ENCODE measurements at places on chromosomes 13 and 19.

GRCh38 chr19:3275583-3276340 lies 51.3 kb downstream of the CELF5 start:
- no peak for DNase-seq

- DNase-seq, result no peak
Measured at GRCh38 chr19:892894-893689, at the start of the genes MED16 and RNU6-9. MED16 (minus strand) TSS chr19:893187; CDS start chr19:891131, 2,056 bp downstream. RNU6-9 (plus strand) TSS chr19:893484.

- no peak for DNase-seq
Measured at GRCh38 chr13:95328386-95328785, 27.1 kb upstream of the ABCC4 start.

- DNase-seq, result no peak
Measured at GRCh38 chr13:50320271-50320862, 305.1 kb downstream of the KCNRG start.

DNA sequence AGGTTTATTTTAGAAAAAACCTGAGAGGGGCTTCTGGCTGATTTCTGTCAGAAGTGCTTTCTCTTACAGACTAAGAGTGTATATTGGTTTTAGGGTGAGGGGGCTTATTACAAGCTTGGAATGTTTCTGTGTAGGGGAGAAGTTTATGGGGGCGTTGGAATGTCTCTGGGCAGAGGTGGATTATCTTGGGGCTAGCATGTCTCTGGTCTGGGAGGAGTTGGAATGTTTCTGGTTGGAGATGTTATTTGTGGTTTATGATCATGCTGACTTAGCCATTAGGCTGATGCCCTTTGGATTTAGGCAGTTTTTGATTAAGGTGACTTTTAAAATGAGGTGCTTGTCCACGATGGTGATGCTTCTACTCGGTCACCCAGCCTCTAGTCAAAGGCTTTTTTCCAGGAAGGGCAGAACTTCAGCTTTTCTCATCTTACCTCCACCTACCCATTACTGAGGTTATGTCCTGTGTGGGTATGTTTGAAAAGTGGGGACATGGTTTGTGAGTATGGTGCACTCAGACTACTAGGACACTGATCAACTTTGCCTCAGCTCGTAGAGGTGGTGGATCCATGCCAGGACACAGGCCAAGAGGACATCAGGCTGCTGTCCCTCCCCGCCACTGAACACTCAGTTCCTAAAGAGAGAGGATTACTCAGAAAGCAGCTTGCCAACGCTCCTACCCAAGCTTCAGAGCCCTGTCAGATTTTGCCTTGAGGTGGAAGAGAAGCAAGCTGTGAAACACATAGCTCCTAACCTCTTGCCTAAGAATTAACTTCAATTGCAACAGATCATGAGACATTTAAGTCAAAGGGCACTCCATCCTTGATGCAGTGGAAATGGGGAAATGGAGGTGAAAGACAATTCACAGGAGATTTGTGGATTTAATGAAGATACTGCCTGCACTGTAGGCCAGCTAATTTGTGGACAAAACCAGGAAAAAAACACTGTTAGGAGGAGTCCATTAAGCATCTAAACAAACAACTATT lies 63.6 kb downstream of the ZNF44 start:
- no peak for DNase-seq

GRCh38 chr19:42548552-42548951 lies 20.3 kb upstream of the CEACAM1 start:
- DNase-seq, result no peak

- no peak for DNase-seq
Measured at GRCh38 chr19:54207983-54208783, 7.5 kb downstream of the RPS9 start.

DNA sequence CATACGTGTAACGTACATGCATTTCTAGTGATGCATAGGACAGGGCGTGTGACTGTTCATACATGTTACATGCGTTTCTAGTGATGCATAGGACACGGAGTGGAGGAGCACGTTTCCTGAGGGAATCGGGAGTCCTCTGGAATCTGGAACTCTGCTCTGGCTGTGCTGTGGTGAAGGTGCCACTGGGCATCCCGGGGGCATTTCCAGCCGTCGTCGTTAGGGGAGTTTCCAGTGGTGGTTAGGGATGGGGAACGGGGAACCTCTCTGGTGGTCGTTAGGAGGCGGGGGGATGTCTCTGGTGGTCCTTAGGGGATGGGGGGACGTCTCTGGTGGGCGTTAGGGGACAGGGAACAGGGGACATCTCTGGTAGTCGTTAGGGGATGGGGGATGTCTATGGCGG lies 209.6 kb upstream of the SOX1 start:
- no peak for DNase-seq

- no peak for DNase-seq
Measured at GRCh38 chr19:48760504-48761205, 5.3 kb downstream of the FGF21 start.

DNA sequence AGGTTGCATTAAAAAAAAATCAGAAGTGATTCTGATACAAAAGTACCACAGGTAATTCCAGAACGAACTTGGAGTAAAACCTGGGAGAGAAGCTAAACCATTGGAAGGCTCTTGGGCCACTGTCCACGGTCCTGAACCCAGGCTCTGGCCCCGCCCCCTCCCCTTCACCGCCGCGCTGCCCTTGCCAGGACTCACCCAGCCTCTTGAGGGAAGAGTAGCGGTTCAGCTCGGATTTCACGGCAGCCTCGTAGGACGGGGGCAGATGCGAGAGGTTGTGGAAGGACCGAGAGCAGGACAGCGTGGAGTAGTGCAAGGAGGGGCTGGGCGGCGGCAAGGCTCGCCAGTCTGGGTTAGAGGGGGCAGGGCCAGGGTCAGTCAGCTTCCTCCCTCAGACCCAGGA lies 5.7 kb downstream of the SHISA7 start:
- no peak for DNase-seq

DNA sequence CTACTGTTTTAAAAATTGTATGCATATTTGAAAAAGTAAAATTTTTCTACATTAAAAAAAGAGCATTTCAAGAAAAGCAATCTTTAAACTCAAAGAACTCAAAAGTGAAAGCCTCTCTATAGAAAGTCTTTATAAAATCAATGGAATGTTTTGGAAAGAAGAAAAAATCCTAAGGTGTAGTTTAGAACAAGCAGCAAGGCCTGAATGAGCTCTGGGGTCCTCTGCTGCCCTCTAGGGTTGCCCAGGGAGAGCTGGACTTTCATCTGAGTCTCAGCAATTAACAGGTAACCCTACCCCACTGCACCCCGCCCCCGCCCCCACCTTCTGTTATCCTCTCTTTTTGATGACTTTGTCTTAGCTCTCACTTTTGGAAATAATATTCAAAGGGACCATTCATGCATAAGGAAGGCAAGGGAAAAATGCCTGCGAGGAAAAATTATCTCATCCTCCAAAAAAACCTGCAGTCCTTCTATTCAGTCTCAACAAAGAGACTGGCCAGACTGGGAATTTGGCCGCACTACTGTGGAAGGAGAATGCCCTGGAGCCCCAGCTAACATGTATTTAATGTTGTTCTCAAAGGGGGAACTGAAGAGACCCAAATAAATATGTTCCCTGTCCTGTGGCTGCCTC lies 24.1 kb downstream of the SLC25A30 start:
- no peak for DNase-seq

DNA sequence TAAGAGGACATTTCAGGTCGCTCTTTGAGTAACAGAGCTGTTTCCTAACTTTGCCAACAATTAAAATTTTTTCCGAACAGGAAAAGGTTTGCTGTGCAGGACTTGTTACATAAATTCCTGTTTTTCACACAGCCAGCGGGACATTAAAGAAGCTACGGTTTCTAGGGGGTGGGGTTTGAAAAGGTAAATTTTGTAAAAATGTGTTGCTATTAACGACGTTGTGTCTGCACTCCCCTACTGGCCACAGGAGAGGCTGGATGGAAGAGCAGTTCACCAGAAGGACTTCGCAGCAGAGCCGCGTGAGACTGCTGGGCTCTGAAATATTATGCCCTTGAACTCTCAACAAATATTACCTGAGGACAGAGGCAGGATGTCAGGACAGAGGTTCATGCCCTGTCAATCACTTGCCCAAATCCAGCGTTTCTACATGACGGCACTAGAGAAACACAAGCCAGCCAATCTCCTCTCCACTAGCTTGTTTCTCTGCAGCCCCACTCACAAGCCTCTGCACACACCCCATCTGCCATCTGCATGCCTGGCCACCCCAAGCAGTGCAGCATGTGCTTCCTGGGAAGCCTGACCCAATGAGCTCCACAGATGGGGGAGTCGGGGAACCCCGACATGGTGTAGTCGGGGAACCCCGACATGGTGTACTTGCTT lies 102.0 kb downstream of the FOXO1 start:
- no peak for DNase-seq

DNA sequence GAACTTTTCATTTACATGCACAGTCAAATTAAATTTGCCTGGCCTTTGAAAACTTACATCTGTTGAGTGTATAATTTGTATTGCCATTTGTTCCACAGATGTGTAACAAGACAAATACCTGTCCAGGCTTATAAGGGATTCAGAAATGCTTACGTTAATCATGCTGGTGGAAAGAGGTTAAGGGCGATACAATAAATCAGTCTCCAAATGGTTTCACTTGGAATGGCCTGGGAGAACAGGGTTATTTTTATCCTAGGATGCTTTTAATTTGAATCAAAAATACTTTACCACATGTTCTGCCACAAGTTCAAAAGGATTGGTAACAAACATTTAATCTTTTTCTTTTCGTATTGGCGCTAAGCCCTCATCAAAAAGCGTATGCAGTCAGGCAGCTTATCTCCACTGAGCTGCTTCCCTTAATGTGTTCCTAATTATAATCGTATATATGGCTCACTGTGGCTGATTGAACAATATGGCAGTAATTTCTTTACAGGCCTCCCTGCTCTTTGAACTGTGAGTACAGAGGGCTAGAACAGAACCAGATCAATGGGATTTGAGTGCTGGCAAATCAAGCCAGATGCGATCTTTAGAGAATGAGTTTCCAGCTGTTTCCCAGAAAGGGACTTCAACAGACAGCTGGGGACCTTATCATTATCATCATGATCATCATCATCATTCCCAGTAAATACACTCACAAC lies 425.7 kb downstream of the SPRY2 start:
- no peak for DNase-seq

DNA sequence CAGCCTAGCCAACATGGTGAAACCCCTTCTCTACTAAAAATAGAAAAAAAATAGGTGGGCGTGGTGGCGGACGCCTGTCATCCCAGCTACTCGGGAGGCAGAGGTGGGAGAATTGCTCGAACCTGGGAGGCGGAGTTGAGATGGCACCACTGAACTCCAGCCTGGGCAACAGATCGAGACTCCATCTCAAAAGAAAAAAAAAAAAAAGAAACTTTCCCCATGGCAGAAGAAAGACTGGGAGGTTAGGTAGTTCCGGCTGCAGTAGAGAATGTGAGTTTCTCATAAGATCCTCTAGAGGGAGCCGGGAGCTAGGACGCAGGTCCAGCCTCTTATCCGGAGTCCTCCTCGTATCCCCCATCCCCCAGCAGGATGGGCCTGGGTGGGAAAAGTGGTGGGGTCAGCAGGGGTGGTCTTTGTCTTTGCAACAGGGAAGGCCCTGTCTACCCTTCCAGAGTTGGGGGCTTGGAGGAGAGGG lies 13.2 kb upstream of the CREB3L3 start:
- DNase-seq, result no peak

GRCh38 chr13:106277484-106278154 lies 257.8 kb downstream of the EFNB2 start:
- DNase-seq, result no peak

- no peak for DNase-seq
Measured at GRCh38 chr13:37001921-37002250, 1.3 kb downstream of the EXOSC8 start.

DNA sequence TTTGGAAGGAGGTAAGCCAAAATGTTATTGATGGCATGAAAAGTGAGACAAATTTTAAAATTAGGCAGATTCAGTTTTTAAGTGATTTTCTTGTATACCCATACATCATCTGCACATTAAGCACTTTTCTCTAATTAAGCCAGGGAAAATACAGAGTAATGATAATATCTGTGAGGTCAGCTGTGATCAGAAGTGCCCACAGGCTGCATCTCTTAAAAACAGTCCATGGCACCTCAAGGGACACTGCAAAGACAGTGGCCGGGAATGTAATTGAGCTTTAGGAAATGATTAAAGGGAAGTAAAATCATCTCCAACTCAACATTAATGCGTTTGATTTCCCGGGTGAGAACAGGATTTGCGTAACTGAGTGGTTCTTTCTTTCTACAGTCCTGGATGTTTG lies 2.0 kb downstream of the COL4A1 start:
- no peak for DNase-seq

DNA sequence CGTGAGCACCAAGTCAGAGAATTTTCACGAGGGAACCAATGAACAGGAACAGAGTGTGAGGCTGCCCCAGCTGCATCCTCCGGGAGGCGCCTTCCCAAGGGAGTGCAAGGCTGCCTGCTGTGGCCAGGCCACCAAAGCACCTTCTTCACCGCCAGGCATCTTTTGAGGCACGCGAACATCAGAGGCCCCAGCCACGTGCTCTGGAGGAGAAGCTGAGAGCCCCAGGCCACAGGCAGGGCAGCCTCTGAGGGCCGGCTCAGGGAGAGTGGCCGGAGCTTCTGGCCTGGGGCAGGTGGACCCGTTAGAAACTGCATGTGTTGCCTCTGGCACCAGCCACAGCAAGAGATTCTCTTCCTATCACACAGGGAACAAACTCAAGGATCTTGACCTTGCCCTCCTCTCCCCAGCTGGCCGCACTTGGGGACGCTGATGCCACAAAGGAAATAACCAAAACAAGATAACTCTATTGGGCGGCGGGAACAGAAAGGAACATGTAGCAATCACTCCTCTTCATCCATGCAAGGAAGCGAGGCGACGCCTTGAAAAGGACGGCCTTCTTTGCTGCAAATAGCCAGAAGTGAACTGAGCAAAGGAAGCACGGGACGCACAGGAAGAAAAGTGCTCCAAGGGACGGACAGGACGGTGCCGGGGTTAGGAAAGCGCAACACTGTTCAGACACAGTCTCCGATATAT lies 19.9 kb downstream of the GAS6 start:
- no peak for DNase-seq

DNA sequence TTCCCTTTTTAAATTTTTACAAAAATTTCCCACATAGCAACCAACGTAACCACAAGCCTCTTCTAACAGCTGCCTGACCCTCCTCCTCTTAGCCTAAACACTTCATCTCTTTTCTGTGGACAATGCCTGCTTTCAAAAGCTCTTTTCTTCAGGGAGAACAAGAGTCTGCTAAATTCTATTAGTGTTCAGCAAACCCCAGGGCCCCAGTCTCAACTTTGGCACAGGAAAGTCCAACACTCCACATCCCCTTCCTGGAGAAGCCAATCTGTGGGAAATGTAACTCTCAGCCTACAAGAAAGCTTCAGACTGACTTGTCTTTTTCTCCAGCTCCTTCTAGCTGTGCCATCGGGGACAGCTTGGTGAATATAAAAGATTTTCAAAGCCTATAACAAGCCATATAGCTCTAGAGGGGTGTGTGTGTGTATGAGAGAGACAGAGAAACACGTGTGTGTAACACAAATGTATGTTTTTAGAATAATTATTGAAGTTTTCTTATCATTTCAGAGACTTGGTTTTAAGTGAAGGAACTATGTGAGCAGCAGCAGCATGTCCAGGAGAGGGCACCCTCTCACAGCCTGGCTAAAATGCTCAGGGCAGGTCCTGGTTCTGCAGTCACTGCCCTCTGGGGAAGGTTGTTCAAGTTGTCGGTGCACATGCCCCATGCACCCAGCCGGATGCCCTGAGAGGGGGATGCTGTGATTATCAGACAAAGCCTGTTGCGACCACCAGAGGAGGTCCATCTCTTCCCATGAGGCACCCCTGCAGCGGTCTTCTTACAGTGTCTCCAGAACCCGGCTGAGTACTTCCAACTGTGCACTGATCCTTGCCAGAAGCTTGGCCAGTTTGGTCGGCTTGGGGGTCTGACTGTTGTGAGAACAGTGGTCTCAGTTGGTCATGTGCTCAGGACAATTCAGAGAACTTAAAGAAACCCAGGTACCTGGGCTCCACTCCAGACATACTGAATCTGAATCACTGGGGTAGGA lies 34.4 kb downstream of the CCDC70 start:
- no peak for DNase-seq

All from cortex of kidney (tissue), 1 donor.